ENCODE measurements at places on chromosomes 2 and 18.

DNA sequence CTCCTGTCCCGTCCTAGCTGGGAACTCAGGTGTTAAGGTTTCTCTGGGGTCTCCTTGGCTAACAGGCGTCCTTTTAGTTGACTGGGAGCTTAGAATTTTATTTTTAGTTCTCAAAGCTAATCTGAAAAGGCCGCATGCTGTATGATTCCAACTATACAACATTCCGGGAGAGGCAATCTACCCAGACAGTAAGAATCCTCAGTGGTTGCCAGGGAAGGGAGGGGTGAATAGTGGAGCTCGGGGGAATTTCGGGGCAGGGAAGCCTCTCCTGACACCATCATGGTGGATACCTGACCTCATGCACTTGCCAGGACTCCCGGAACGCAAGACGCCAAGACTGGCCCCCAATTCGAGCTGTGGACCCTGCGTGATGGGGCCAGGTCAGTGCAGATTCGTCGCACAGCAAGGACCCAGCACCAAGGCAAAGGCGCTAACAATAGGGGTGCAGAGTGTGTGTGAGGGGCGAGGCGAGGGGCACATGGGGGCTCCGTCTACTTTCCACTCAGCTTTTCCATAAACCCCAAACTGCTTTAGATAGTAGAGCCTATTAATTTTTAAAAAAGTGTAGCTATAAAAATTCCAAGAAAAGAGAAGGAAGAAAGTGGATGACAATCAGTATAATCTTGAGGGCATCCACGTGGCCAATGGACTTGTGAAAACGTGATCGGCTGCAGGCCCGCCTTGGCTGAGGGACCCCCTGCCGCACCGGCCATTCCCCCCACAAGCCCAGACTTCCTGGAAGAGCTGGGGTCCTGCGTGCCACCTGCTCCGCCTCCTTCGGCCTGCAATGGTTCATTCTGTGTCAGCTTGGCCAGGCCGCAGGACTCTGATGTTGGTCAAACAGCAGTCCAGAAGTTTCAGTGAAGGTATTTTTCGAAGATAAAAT is 17.3 kb downstream of the PDCD1 start:
- peak; percentile 12 for DNase-seq

DNA sequence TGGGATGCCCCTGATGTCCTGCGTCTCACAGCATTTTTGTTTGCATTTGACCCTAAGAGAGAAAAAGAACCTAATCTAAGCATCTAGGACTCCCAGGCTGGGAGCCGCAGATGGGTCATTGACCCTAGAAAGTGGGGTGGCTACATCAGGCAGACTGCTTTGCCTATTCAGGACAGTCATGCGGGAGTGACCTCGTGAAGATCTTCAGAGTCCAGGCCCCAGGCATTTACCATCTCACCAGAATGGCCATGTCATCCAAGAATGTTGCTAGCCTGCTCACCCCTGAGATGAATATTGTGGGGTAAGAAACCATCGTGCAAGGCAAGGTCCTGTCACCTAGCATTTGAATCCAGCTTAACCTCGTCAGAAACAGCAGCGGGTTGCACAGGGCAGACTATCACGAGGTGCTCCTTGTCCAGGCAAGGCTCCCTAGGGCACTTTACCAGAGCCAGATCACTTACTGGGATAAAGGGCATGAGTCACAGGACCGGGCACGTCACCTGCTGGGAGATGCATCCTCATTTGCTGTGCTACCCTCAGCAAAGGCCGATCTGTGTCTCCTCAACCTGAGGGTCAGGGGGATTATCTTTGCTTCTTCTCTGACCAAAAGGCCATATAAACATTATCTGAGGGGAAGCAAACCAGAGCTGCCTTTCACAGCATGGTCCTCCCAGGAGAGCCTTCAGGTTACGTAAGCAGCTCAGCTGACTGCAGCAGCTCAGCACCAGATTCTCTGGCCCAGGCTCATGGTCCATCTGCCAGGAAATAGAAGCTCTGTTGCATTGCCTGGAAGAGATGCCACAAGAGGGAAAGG is 162.3 kb downstream of the ACKR3 start:
- peak; percentile 67 for DNase-seq

GRCh38 chr18:53947092-53947640 is 277.3 kb downstream of the MBD2 start:
- no peak for DNase-seq

- no peak for DNase-seq
Observed at GRCh38 chr2:100818003-100818605, 1.8 kb upstream of the NPAS2 start.

GRCh38 chr2:29940706-29941105 is 19.3 kb upstream of the ALK start:
- DNase-seq: peak; percentile 81

DNA sequence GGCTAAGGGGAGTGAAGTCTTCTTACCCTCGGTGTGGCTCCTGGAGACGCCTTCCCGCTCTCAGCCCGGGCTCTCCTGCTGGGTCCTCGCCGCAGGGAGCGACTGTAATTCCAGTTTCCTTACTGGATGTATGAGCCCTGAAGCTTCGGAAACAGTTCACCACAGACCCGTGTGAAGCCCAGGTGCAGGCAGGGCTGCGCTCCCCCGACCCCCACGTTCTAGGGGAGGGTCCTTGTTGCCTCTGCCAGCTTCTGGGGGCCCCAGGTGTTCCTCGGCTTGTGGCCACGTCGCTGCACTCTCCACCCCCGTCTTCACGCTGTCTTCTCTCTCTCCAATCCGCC is 5.1 kb upstream of the ASB1 start:
- DNase-seq: no peak

- no peak for DNase-seq
Observed at GRCh38 chr2:134247679-134248078, 6.2 kb upstream of the MGAT5 start.

DNA sequence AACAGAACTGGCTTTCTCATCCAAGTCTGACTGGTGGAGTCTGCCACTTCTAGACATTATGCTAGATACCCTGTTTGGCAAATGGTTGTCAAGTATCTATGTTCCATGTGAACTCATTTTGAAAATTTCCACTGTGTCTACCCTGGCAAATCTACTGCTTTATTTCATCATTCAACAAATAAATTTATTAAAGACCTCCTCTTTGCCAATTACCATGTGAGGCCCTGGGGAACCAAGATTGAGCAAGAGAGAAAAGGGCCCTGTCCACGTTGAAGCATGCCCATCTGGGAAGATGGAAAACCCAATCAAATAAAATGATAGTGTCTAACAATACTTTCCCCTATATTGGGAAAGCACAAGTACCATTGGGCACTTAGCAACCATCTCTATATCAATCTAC is 582.4 kb downstream of the IRS1 start:
- DNase-seq: no peak

DNA sequence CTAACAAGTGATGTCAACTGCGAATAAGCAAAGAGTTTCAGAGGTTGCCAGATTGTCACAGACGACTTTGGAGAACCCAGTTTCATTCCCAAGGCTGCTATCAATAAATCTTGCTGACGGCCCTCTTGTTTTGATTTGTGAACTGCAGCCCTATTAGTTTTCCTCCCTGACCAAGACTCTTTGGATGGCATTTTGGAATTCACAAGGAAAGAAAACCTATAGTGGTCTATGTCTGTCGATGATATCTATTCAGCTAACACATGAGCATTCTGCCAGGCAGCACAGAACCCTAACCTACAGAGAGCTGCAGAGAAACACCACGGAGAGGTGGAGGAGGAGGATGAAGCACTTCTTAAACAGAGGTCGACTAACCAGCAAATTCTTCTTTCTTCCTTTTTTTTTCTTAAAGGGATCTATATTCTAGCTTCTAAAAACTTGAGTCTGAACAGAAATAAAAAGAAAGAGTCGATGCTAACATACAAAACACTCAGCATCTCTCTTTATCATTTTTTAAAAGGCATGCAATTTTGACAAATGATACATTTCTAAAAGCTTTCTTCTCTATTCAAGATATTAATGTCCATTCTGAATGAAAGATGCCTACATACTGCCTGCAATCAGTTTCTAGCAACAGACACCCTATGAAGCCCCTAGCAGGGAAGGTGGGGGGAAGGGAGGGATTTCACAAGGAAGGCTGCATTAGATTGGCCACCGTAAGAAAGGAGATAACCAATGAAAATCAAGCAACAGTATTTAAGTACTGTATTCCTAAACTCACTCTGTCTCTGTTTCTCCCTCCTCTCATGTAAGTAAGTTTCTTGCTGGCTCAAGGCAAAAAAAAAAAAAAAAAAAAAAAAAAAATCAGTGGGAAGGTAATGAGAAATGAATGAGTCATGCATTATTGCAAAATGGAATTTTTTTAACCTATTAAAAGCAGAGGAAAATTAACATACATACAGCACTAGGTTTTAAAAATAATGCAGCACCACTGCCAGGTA is 83.0 kb upstream of the CHRNA1 start:
- peak; percentile 65 for DNase-seq

- no peak for DNase-seq
Observed at GRCh38 chr2:172248785-172249187, 146.1 kb upstream of the DLX2 start.

DNA sequence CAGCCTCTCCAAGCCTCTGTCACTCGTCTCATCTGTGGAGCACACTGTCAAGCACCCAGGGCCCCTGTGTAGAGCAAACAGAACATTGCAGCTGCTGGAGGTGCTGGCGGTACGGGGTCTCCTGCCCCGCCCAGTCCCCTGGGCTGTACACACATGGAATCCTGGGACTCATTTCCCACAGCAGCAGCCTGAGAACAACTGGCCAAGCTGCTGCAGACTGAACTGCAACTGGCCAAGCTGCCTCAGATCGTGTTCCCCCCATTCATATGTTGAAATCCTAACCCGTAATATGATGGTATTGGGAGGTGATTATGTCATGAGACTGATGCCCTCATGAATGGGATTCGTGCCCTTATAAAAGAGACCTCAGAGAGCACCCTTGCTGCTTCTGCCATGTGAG is 130.5 kb downstream of the NCK2 start:
- no peak for DNase-seq

GRCh38 chr2:42848265-42848664 is 55.9 kb upstream of the HAAO start:
- DNase-seq: peak; percentile 36

GRCh38 chr18:23437357-23438045 is 15.6 kb upstream of the RIOK3 start:
- DNase-seq: peak; percentile 89

DNA sequence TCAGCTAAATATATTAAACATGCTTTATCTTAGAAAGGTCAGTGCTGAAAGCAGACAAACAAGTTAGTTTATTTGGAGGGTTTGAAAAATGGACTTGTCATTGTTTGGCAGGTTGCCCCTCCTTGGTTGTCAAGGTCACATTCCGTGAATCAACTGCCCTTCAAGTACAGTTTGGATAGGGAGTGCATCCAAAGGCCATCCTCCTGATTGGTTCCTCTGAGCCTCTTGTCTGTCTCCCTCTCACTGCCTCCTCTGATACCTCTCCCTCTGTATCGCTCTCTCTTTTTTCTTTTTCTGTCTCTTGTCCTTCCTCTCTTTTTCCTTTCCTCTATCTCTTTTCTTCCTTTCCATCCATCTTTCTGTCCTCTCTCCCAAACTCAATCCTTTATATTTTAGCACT is 5.4 kb downstream of the ITGAV start:
- DNase-seq: no peak

DNA sequence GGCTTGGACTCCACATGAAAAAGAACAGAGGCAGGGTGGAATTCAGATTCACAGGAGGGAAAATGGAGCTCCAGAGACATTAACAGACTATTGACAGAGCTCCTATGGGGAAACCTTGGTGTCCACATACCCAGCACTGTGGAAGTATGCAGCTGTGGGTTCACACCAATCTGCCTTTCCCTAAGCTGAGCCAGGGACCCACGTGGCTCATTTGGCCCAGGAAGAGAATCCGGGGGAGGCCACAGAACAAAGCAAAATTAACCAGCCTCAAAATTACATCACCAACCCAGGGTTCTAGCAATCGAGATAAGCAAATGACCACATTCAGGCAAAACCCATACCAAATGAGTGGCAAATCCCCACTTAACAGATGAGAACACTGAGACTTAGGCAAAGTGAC is 105.8 kb upstream of the TWIST2 start:
- no peak for DNase-seq

DNA sequence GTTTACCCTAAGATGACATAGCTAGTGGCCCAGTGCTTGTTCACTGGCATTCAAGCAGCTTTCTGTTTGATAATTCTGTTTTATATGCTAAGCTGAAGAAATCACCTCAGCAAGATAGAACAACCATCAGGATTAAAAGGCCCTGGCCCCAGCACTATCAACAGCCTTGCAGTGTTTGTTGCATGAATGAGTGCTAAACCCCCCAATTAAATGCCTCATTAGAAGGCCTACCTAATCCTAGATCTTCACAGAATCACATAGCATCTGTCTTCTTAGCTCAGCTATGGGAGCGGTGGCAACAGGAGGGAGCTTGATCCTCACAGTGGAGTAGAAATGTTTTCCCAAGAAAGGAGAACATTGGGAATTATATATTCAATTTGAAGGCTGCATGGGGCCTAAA is 194.1 kb upstream of the HNMT start:
- DNase-seq: no peak

DNA sequence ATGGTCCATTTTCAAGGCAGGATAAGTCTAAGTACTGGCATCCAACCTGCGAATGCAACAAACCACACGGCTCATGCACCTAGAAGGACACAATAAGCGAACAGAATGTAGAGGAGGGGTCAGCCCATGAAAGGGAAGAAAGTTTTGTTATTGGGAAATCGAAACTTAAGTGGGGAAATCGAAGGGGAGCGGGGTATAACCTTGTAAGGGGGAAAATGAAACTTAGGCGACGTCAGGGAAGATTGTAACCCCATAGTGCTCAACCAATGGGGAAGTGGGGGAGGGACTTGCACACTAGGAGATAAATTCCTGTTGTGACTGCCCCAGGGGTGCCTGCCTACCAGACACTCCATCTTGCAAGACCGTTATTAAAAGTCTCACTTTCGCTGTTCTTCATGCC is 15.6 kb upstream of the OTOF start:
- no peak for DNase-seq

GRCh38 chr2:85255813-85256594 is 71.8 kb downstream of the TGOLN2 start:
- peak; percentile 87 for DNase-seq

- no peak for DNase-seq
Observed at GRCh38 chr2:48551548-48551947, 21.6 kb downstream of the STON1 start.

DNA sequence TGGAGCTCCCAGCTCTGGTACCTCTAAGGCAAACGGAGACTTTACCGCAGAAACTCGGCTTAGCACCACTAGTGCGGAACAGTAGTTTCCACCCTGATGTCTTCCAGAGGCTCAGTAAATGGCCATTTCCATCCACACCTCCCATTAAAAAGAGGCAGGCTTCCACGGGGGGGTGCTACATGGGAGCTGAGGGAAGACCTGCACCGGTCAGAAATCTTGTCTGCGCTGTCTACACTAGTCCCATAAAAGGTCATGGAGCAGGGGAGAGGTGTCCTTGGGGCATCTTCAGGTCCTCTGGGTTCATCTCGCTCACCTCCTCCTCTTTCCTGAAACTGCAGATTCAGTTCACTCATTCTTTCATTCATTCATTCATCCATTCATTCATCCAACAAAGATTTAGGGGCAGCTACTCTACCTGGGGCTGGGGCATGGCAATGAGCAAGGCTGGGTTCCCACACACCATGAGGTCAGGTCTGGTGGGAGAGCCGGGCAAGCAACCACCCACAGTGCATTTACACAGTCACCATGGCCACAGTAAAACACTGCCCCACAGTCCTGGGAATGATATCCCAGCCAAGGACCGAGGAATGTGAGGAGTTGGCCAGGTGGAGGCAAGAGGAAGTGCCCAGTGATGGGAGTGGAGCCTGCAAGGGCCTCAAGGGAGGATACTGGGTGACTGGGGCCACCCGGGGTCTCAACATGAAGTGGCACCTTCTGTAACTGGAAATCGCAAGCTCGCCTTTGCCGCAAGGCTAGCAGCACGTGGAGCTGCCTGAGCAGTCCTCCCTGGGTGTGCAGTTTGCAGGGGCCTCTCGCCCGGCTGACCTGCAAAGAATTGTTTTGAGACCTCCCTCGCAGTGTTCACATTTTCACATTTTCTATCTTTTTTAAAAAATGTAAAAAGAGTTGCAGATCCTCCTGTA is 180.2 kb upstream of the RAB6C start:
- no peak for DNase-seq
